Progenitor cell of endocrine pancreas (in vitro differentiated cells): ENCODE measurements at places on chromosomes 7 and 10.

GRCh38 chr7:79806161-79806734, 328.4 kb upstream of the GNAI1 start:
- DNase-seq: no peak

- no peak for DNase-seq
These were observed 2.3 kb downstream of the PARD3 start for GRCh38 chr10:34812771-34813170.

GRCh38 chr7:19026888-19027287, 90.5 kb downstream of the TWIST1 start:
- DNase-seq: no peak

- DNase-seq: no peak
These were observed 141.1 kb upstream of the LRRTM3 start for GRCh38 chr10:66784770-66785169.

DNA sequence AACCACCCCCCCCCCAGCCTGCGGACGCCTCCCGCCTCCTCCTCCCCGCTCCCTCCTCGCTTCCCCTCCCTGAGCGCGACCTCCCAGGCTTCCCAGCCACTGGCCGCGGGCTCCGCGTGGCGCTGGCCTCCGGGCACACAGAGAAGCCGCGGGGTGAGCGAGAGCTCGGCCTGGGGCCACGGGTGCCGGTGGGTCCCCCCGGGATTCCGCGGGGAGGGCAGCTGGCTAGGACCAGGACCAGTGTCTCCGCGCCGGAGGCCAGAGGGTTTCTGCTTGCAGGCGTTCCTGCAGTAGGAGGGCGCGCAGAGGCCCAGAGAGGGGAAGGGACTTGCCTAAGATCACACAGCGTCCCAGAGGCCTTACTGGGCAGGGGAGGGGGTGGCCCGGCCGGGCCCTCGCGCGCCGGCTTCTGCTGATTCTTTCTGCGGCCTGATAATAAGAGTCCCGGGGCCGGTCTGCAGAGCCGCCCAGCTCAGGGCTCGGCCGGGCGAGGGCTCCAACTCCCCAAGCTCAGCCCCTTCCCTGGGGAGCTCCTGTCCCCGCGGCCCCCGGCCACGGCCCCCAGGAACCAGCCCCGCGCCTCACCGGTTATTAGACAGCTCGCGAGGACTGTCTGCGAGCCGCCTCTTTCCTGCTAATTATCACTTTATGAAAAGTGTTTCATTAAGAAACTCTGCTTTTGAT, 10.1 kb downstream of the UNCX start:
- DNase-seq: no peak

GRCh38 chr7:39971924-39972323, 21.9 kb downstream of the CDK13 start:
- DNase-seq: no peak
